Fibroblast of skin of left biceps (primary cell): ENCODE measurements at places on chromosomes 11 and 22.

DNA sequence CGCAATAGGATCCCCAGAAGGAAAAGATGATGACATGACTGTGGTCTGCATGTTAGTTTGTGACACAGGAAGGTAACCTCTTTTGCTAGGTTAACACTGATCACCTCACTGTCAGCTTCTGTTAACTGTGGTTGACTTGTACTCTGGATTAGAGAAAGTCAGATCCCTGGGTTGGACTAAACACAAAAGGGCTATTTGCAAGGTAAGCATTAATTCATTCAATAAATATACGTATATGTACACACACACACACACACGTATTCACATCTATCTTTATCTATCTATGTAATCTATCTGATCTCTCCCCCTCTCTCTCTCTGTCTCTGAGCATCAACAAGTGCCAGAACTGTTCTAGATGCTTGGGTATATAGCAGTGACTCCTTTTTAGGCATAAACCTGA lies 136.1 kb upstream of the SNX19 start:
- no peak for DNase-seq

DNA sequence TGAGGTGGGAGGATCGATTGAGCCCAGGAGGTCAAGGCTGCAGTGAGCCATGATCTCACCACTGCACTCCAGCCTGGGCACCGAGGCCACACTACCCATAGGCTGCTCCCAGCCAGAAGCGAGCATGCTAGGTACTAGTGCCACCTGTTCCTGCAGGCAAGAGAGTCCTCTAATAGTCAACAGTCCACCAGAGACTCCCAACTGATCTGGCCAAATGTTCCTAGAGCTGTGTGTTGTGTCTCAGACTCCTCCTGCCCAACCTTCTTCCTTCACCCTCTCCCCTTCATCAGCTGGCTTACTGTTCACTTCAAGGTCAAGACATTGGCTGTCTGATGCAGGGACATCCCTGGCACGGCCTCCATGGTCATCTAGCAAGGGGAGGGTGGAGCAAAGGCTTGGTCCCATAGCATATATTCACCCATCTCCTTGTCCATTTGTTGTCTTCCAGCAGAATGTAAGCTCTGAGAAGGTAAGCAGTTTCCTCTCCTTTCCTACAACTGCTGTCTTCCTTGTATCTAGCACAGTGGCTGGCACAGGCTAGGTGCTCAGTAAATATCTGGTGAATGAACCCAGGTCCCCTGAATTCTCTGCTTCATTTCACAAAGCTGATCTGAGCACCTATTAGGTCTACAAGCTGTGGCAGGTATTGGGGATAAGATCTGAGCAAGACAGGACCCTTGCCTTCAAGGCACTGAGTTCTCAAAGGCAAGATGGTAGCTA lies 126.2 kb upstream of the SERPIND1 start:
- DNase-seq: no peak

- no peak for DNase-seq
Observed at GRCh38 chr11:8288166-8288772, 24.6 kb upstream of the LMO1 start.

- DNase-seq: no peak
Observed at GRCh38 chr22:49620666-49621065, 207.0 kb downstream of the BRD1 start.

DNA sequence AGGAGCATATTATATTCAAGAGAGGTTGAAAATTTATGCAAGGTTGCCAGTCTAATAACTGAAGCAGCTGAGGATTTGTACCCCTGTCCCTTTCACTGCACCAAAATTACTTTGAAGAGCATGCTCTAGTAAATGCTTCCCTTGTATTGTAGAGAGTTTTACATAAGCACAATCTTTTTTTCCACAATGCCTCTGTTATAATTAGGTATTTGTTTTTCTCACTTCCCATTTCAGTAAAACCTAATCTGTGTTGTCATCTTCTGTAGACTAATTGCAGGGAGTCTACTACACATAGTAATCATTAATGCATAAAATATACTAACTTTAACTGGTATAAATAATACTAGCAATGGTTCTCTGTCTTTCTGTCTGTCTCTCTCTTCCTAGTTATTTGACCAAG lies 718.4 kb upstream of the ANO5 start:
- no peak for DNase-seq

DNA sequence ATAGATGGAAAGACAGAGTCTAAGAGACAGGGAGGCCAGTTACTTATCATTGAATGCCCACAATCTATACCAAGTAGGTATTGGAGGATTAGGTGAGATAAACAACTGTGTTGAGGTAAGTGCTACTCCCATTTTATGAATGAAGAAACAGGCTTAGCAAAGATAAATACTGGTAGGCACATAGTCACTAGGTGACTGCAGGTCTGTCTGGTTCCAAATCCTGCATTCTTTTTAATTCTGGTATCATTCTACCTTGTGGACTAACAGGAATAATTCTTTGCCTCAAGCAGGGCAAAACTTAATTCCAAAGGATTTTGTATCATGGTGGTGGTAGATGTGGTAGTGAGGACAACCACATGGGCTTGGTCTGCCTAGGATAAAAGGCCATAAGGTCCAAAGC lies 28.4 kb downstream of the RNF169 start:
- no peak for DNase-seq

- no peak for DNase-seq
Observed at GRCh38 chr22:20951932-20952380, 15.1 kb upstream of the AIFM3 start.

DNA sequence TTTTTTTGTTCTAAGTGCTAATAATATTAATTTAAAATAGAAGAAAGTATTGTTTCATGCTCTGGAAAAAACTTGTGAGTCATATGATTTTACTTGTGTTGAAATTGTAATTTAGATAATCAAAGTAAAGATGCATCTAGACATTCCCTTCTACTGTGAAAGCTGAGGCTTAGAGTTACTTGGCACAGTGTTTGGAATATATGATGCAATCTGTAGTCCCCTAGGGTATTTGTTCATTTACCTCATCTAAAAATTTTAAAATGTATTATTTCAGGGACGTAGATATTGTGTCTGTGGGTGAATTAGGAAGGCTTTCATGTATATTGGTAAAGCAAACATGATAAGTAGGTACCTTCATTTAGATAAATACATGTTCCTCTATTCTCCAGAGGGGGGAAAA lies 793.5 kb upstream of the CNTN5 start:
- no peak for DNase-seq

DNA sequence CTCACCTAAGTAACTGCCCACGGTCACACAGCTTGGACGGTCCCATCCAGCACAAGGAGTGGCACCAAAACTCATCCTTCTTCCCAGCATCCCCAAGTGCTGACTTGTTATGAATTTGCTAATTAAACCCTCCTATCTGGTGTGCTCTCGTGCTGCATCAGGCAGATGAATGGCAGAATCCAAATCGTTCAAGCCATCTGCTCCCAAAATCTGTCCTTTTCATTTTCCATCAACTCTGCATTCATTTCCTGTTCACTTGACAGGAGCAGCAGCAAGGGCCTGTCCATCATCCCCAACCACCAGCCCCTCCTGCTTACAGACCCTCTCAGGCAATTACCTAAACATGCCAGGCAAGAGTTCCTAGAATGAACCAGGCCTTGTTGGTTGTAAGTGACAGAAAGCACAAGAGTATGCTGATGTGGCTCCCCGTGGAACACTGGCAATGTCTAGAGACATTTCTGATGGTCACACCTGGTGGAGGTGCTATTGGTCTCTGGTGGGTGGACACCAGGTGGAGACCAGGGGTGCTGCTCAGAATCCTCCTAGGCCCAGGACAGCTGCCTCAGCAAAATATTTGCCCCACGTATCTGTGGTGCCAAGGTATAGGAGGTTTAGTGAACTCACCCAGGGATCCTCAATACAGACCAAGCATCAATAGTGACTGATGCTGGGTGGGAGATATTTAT lies 832.5 kb downstream of the TBC1D22A start:
- DNase-seq: no peak

DNA sequence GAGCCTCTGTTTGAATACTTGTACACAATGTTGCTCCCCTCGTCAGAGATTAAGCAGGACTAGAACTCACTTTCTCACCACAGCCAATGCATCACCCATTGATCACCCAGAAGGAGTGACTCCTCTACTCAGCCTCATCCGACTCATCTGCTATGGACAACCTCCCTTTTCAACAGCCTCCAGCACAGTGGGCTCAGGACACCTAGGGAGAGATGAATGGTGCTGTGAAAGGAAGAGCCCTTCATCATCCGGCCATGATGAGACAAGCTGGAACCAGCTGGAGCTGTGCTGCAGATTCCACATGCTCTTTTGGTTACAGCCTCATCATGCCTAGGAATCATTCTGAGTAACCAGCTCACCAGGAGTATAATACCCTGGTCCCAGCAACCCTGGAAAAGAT lies 15.5 kb downstream of the C11orf91 start:
- no peak for DNase-seq

- peak; percentile 18 for DNase-seq
Observed at GRCh38 chr11:13338019-13338426, 60.4 kb downstream of the BMAL1 start.

DNA sequence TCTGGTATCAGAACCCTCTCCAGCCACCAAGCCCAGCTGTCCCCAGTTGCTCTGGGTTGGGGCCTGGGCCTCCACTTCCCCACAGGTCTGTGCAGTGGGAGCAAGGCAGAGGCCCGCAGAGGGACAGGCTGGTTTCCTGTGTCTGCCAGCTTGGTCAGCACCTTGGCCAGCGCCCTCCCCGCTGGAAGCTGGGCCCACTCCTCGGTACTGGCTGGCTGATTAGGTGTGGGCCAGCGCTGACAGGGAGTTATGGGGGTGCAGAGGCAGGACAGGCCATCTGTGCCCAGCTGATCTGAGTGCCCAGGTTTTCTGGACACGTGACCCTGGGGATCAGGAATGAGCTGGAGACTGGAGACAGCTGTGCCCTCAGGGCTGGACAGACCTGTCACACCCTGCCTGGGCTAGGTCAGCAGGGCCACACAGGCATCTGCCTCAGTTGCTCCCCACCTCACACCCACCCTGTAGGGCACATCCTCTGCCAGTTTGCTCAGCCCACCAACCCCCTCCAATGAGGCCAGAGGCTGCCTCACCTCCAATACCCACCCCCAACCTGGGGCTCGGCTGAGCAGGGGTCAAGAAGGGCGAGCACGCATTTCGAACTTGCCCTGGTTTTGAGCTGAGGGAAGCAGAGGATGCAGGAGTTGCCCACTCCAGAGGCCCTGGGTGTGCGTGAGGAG lies 175.3 kb downstream of the IGLL1 start:
- DNase-seq: no peak

DNA sequence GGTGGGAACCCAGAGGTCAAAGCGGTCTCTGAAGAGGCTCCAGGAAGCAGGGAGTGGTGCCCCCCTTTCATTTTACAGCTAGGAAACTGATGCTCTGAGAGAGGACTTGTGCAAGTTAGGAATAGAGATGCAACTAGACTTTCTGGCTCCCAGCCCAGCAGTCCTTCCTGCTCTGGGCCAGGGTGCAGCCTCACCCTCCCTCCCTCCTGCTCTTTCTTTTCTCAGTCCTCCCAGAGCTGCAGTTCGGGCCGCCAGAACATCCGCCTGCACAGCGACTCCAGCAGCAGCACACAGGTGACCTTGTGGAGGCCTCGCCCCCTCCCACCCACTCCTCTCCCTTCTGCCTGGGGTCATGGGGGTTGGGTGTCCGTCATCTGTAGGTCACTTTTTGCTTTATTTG lies 51.5 kb downstream of the LHFPL7 start:
- DNase-seq: no peak

- no peak for DNase-seq
Observed at GRCh38 chr11:65478388-65479183, 20.3 kb upstream of the MALAT1 start.

- no peak for DNase-seq
Observed at GRCh38 chr11:11250470-11250869, 102.6 kb downstream of the CSNK2A3 start.

GRCh38 chr22:32777987-32778386 lies 23.5 kb upstream of the TIMP3 start:
- DNase-seq: no peak

- DNase-seq: no peak
Observed at GRCh38 chr11:66505276-66505816, 5.1 kb upstream of the BBS1 start.

DNA sequence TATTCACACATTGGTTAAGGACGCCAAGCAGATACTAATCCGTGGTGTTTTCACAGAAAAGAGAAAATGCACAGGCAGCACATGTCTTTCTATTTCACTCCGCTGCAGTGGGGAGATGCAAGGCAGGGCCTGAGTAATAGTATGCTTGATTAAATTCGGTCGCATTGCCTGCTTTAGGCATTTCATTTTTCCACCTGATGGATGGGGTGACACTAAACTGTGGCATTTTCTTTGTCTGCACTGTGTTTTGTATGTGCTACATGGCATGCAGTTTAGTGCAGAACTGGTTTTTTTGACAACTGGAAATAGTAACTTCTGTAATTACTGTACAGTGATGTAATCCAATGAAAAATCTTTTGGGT lies 94.9 kb downstream of the SLC17A6 start:
- DNase-seq: no peak

DNA sequence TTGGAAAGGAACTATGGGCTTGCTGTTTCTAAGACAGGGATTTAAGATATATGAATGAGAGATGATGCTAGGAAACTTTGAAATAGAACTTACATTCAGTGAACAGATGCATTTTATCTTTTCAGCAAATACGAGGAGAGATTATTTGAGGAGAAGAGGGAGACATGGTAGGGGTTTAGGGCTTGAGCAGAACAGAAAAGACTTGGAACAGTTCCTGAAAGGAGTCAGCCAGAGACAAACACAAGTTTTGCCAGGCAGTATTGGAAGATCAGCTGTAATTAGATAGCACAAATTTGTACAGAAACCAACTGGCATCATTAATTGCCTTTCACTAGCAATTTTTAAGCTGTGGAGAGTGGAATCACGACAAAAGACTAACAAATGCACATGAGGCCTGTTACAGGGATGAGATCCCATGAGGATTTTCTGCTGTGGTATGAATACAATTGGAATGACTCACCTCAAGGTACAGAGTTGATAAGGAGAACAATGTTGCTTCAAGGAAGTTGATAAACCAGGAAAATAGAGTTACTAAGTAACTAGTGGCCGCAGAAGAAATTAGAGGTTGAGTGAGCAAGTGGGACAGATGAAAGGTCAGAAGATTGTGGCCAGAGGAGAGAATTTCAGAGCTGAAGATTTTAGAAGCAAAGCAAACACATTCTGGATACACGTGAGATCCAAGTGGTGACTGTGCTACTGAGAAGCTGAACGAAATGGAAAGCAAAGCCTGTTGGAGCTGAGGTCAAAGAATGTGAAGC lies 67.9 kb downstream of the CYB5R2 start:
- no peak for DNase-seq

- DNase-seq: no peak
Observed at GRCh38 chr11:2579315-2580060, 120.3 kb downstream of the KCNQ1OT1 start.

GRCh38 chr11:115168229-115168671 lies 336.0 kb downstream of the CADM1 start:
- no peak for DNase-seq

GRCh38 chr22:49535126-49535525 lies 292.5 kb downstream of the BRD1 start:
- no peak for DNase-seq

- DNase-seq: no peak
Observed at GRCh38 chr11:72146625-72147024, 11.1 kb downstream of the FOLR3 start.

GRCh38 chr11:95156916-95157541 lies 67.4 kb downstream of the ENDOD1 start:
- DNase-seq: no peak

GRCh38 chr11:1574238-1574932 lies 2.3 kb upstream of the DUSP8 start:
- DNase-seq: no peak

GRCh38 chr22:50581950-50582492 lies 628 bp downstream of the CHKB start:
- no peak for DNase-seq

- no peak for DNase-seq
Observed at GRCh38 chr11:115926138-115926537, 421.9 kb upstream of the CADM1 start.

- DNase-seq: peak; percentile 20
Observed at GRCh38 chr11:66579017-66579606, 10.7 kb upstream of the CTSF start.
